ENCODE measurements at places on chromosomes 12 and 14.

- DNase-seq, result no peak
These were observed 926.8 kb downstream of the LRFN5 start for GRCh38 chr14:42533476-42533875.

DNA sequence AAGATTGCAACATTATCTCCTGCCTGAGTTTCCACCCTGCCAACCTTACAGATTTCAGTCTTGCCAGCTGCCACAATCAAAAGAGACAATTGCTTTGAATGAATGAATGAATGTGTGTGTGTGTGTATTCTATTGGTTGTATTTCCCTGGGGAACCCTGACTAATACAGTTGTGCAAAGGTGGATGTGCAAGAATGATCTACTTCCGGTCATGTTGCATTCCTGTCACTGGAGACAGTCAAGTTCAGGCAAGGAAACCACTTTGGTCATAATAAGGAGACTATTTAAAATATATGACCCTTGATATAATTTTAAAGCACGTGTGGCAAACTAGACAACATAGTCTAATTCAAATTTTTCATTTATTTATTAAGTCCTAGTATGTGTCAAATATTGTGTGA is 13.1 kb downstream of the RERG start:
- no peak for DNase-seq

DNA sequence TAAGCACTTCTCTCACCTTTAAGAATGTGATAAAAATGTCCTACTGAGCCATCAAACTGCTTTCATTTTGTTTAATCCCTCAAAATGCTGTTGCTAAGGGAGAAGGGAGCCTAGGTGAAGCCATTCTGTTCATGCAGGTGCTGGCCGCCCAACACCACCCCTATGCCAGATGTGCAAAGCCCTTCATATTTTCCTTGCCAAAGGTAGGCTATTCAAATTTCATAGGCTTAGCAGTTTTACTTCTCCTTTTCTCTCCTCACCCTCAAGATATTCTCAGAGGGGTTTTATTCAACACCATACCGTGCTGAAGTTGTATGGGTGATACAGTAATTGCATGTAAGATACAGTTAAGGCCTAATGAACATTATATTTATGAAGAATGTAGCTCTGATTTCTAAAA is 461.7 kb downstream of the GXYLT1 start:
- DNase-seq, result no peak

DNA sequence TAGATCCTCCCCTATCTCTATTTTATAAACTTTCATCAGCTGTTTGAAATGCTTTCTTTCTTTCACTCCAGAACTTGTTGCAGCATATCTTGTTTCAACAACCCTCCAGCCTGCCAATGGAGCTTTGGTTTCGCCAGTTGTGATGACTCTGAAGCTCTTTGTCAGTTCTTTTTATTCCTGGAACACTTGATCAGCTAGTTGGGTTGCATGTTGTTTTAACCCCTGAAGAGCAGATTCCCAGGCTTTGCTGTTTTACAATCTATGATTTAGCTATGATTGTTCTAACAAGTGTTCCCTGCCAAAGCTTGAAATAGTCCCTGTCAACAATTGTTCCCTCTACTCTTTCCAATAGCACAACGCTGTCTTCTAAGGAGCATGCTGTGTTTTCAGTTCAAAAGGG is 50.6 kb upstream of the FUT8 start:
- DNase-seq, result no peak

- DNase-seq, result no peak
These were observed 7.0 kb downstream of the COL2A1 start for GRCh38 chr12:47997321-47997720.

GRCh38 chr14:29569194-29569593 is 358.5 kb downstream of the PRKD1 start:
- no peak for DNase-seq

- DNase-seq, result no peak
These were observed 364.7 kb downstream of the NUAK1 start for GRCh38 chr12:105774037-105774436.

- DNase-seq, result no peak
These were observed 140.6 kb upstream of the MAP1LC3B2 start for GRCh38 chr12:116418551-116418950.

DNA sequence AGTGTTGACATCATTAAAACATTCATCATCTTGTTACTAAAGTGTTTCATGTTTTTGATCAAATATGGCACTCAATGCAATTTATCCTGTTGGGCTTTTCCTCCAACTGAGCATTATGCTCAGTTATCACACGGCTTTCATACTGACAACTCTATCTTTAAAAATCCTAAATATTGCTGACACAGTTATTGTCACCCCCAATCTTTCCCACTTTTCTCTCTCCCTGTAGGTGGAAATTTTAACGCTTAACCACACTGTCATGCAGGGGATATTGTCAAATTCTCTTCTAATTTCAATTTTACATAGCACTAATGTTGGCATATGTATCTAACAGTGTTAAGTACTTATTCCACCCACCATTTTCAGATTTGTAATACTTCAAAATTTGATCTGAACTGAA is 59.7 kb upstream of the GPHB5 start:
- DNase-seq, result no peak

DNA sequence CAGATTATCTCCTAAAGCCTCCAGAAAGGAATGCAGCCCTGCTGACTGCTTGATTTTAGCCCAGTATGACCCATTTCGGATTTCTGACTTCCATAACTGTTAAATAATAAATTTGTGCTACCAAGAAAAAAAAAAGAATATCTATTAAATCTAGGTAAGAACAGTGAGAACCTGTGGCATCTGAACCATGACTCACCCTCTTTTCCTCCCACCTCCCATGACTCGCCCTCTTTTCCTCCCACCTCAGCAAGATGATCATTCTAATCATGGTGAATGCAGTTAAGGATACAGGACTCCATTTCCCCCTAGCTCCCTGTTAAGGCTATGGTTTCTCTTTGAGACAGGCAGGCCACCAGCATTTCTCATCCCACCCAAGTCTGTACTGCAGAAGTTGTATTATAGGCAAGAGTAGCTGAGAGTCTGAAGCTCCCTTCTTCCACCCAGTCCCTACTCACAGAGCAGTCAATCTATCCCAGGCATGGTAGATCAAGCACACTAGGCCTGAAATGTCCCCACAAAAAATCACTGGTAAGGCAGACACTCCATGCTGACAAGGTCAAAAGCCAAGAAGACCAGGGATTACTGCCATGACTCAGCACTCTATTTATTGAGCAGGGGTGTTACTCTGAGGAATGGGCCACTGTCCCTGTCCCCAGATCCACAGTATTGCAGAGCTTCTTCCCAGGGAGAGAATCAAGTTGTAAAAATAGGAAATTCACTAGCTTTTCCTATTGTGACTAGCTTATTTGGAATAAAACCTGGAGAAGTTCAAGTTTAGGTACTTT is 188.9 kb downstream of the ADAMTS20 start:
- no peak for DNase-seq

- no peak for DNase-seq
These were observed 5.1 kb upstream of the DYRK4 start for GRCh38 chr12:4556735-4557530.
